Dermis microvascular lymphatic vessel endothelial cell (primary cell): ENCODE measurements at places on chromosomes 12 and 14. TPM values are rescaled to one million over a fixed set of nuclear protein-coding genes. Genes with fewer than 3 reads are reported as not detected.

DNA sequence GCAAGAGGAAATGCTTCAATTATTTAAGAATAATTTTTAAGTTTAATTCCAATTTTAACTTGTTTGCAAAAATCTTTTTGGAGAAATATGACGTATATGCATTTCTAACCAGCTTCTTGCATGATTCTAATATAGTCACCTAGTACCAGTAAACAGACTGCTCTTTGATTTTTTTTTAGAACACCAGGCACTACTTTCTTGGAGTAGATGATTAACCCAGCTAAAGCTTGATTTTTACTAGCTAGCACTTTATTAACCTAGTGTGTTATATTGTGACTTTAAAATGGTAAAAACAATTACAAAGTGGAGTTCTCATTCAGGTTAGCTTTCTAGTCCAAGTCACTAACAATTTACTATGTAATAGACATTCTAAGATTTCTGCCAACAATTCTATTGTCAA, 32.6 kb upstream of the FGD4 start:
- no peak for DNase-seq

- DNase-seq, result no peak
Observed at GRCh38 chr14:54781961-54782750, 120.5 kb downstream of the GCH1 start.

DNA sequence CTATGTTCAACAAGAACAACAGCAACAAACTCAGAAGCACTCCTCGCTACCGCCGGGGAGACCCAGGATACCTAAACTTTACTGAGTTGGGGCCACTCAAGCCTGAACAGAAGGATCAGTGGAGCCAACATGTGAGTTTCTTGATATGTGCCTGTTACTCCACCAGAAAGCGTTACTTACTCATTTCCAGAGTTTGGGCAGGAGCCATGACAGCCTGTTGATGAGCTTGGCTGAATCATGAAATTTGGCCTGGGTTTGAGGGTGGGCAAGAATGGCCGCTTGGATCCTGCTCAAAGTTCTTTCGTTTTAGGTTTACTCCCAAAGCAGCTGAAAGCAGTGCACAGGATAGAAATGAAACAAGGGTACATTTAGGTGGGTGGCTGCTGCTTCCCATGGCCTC, 12.0 kb upstream of the GALNT6 start:
- DNase-seq, result no peak

DNA sequence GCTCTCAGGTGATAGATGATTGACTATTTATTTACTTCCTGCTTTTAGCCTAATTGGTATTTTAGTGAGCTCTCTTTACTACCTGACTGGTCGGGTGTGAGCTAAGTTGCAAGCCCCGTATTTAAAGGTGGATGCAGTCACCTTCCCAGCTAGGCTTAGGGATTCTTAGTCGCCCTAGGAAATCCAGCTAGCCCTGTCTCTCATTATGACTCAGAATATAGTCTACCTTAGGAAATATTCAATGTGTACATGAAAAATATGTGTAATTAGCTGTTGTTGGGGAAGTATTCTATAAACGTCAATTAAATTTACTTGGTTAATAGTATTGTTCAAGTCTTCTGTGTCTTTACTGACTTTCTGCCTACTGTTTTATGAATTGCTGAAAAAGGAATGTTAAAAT, 306.9 kb upstream of the DIO2 start:
- DNase-seq, result no peak

Gene TAS2R42
- total RNA-seq, result not detected in 2 replicates

Gene ADCY6
- total RNA-seq, result 27.2 and 35.7 TPM in 2 replicates

DNA sequence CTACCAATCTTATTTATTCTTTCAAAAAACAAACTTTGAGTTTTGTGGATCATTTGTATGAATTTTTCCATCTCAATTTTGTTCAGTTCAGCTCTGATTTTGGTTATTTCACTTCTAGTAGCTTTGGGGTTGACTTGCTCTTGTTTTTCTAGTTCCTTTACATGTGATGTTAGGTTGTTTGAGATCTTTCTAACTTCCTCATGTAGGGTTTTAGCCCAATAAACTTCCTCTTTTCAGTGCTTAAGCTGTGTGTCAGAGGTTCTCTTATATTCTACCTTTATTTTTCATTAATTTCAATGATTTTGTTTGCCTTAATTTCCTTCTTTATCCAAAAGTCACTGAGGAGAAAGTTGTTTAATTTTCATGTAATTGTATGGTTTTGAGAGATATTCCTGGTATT, 860.4 kb upstream of the FBXO33 start:
- no peak for DNase-seq

Gene CLMN
- total RNA-seq, result 0.26 and 0.63 TPM in 2 replicates

GRCh38 chr12:25119020-25119419, 75.9 kb downstream of the DNAI7 start:
- DNase-seq, result no peak

DNA sequence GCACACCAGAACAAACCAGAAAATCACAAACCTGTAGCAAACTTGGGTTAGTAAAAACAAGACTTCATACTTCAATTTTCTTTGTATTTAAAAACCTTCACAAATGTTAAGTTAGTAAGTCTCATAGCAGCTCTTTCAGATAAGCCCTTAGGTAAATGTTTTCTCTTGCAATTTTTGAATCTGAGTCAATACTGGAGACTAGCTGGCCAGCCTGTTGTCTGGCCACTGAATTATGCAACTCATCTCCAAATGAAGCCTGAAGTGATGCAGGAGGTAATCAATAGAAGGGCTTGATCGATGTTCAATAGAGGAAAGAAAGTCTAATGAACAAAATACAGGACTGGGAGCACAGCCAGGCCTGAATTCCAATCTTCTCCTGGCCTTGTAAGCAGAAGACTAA, 465.2 kb downstream of the LRIG3 start:
- no peak for DNase-seq

DNA sequence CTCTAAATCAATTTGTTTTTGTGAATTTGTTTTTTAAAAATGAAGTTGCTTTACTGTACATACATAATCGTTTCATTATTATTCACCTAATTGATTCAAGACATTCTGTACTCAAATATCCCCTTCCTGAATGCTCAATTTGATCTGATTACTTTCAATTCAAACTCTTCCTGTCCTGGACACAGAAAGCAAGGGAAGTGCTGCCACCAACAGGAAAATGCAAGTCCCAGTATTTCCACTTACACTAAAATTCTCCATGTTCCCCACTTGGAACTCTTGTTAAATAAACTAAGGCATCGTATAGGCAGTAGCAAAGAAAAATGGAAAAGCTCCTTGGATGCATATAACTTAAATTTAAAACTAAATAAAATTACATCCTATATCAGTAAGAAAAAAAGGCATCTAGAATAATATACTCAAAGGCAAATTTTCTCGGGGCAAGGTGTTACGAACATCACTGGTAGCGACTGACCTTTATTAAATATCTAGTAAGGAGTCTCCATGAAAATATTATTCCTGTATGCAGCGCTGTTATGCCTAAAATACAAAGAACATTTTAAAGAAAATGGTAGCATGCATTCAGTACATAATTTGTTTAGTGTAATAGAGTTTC, 72.0 kb upstream of the DBX2 start:
- DNase-seq, result peak; percentile 7

Gene ACOT4
- total RNA-seq, result 0.13 and 0.26 TPM in 2 replicates

DNA sequence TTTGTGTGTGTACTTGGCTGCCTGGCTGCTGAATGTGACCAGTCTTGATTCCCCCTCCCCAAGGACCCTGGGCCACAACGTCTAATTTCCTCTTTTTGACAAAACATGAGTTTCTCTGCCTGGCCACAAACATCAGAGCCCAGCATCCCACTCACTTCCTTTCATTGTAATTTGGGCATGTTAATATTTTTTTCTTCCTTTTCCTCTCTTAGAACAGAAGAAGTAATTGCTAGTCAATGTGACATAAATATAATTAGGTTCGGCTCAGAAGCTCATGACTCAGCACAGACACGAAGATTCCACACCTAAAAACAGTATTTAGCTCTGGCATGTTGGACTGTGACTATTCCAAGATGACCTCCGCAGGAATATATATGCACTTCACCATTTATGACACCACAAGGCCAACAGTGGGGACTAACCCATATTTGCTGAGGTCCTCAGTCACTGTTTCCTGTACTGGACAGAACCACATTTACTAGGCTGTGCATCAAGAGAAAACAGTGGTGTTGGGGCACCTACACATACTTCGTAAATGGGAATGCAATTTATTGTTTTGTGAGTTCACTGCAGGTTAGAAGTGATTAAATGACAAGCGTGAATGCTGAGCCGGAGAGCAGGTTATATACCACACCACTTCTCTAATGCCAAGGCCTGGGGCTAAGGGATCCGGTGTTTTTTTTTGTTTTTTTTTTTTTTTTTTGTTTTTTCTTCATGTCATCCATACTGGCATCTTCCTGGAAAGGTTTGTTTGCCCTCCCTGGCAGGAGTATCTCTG, 4.2 kb downstream of the GSG1 start:
- peak; percentile 77 for DNase-seq

Gene PPFIBP1
- total RNA-seq, result 439 and 732 TPM in 2 replicates

DNA sequence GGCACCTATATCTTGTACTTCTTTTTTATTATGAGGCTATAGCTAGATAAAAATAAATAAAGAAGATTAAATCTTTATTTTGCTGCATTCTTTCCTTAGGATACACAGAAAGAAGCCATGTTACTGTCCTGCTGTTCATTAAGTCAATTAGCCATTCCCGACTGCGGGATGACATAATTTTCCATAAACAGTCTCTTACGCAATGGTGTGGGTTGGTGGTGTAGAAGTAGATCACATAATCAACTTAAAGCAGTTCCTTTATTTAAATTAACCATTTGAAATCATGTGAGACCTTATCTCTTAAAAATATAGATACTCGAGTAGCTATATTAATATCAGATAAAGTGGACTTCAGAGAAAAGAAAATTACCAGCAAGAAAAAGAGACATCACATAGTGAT, 40.2 kb downstream of the TAOK3 start:
- no peak for DNase-seq

GRCh38 chr14:104974665-104975390, 3.3 kb downstream of the AHNAK2 start:
- DNase-seq, result no peak

Gene GLS2
- total RNA-seq, result 0.13 TPM in 2 replicates

- no peak for DNase-seq
Observed at GRCh38 chr14:99809859-99810558, 16.8 kb downstream of the EML1 start.

Gene FGF6
- not detected in 2 replicates for total RNA-seq
